ENCODE measurements at places on chromosomes 12 and 14.
A peak's percentile ranks its signal among the peaks of the same experiment; 100 is the strongest.

DNA sequence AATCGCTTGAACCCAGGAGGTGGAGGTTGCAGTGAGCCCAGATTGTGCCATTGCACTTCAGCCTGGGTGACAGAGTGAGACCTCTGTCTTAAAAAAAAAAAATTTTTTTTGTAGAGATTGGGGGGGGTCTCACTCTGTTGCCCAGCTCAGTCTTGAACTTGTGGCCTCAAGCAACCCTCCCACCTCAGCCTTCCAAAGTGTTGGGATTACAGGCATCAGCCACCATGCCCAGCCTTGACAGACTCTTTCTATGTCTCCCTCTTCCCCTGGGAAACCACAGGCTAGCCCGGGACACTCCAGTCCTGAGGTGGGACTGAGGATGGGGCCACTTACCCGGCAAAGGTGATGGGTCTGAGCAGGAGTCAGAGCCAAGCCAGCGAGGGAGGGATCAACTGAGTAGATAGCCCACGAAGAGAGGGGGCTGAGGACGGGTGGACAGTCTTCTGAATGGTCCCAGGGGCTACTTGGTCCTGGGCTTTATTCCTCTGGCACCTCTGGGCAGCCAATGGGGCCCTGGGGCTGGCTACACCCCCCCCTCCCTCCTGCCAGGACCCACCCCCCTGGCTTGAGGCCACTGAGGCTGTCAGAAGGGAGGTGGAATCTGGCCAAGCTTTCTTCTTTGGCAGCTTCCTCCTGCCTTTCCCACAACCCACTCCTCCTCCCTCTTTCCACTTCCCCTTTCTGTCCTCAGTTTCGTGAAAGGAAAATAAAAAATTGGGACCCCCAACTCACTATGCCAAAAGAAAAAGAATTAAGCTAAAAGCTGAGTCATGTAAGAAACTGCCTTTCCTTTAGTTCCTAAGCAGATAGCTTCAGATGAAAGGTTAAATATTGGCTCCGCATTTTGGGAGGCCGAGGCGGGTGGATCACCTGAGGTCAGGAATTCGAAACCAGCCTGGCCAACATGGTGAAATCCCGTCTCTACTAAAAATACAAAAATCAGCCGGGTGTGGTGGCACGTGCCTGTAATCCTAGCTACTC lies at the start of gene SDS:
Gene SDS (minus strand): TSS at position 453 of the 981 bp plus-strand sequence. CDS start 4,179 bp downstream, outside the sequence.
- DNase-seq, result peak; percentile 34

GRCh38 chr12:81597928-81598604 lies 161.1 kb downstream of the PPFIA2 start:
- no peak for DNase-seq

- DNase-seq, result no peak
These were observed 8.5 kb downstream of the VASH1 start for GRCh38 chr14:76769636-76770292.

DNA sequence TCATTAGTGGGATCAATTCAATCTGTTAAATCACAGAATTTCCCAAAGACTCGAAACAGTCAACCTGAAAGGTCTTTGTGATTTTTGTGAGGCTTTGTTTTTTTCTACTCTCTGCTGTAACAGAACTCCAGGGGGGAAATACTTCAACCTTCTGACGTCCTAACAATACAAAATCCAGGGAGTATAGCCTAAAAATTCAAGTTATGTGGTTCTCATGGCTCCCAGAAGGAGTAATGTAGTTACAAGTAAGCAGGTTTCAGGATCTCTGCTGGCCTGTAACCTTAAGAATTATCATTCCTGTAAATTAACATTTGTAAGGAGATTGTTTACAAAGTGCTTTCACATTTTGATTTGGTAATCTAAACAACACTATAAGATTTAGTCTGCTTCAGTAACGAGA lies 39.9 kb downstream of the VEZT start:
- no peak for DNase-seq

DNA sequence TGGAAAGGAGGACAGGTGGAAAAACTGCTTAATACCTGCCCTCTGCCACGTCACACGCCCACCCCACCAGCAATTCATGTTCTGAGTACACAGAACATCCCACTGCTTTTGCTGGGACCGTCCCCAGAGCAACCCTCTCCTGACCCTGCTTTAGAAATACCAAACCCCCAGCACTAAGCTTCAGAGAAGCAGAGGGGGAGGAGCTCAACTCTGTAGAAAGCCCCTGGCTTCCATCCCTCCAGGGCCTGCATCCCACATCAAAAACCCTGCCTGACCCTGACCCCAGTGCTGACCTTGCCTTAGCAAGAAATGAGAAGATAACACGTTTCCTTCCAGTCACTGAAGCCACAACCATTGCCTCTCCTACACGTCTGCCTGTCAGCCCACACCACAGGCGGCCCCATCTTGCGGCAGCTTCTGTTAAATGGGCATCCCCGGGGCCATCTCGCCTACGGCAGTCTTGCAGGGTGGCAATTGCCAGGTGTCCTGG lies 19.7 kb downstream of the VDR start:
- no peak for DNase-seq

GRCh38 chr12:88298761-88299242 lies 156.7 kb downstream of the TMTC3 start:
- DNase-seq, result peak; percentile 51

DNA sequence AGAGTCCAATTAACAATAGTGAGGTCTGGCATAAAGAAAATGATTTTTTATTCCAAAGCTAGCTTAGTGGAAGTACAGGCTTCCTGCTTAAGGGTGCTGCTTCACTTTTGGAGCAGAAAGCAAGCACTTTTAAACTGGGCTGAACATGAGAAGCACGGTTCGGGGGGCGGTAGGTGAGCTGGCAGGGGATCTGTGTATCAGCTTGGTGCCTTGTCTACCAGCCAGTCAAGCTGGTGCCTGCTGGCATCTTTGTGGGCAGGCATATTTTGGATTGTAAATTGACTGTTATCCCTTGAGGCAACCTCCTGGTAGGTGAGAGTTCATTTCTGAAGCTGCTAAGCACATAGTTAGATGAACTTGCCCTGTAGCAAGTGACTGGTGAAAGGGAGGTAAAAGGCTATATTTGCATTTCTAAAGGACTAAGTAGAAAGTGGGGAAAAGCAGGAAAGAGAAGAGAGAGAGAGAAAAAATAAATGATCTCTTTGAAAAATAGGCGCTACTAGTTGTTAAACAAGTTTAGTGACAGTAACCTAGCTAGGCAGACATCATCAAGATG lies 121.1 kb upstream of the SYT10 start:
- no peak for DNase-seq

- DNase-seq, result no peak
These were observed 24.6 kb downstream of the P2RX2 start for GRCh38 chr12:132642846-132643835.

DNA sequence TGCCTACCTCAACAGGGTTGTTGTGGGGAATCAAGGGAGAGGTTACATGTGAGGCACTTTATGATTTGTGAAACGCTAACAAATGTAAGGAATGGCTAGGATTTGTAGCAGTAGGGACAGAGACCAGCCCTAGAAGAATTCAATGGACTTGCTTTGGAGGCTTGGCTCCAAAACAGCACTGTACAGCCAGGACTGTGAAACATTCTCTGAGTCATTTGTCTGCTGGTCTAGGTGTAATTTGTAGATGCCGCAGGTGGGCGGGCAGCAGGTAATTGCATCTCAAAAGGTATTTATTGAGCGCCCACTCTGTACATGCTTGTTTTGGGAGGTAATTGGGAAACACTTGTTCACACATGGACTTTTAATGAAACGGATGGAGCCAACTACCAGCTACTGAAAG lies 11.4 kb downstream of the SLC7A8 start:
- DNase-seq, result no peak

- no peak for DNase-seq
These were observed 41.9 kb upstream of the BDKRB2 start for GRCh38 chr14:96162741-96163140.

GRCh38 chr14:43900173-43900655 lies 606.9 kb downstream of the FSCB start:
- DNase-seq, result no peak

DNA sequence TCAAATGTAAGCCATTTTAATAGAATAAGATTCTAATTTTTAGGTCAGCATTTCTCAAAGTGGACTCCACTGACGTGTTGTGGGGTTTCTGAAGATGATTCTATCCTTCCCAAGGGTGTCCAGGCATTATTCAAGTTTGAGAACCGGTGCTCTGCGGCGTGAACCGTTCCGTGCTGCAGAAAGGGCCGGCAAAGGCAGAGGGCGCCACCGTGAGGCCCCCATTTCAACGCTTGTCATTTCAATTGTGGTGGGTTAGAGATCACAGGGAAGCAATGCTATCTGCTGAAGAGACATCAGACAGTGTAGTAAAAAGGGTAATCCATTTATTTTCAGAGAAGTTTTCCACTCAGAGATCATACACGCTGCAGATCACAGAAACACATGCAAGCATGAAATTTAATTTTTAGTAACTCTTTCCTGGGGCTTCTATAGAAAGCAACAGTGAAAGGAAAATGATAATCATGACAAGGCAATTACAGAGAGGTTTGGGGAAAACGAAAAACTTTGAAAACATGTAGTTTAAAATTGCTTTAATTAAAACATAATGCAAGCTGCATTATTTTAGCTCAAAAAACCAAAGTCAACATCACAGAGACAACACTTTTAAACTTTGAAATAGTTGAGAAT lies 201.7 kb downstream of the EXOC5 start:
- peak; percentile 52 for DNase-seq

- peak; percentile 74 for DNase-seq
These were observed 751 bp downstream of the GDF11 start for GRCh38 chr12:55743406-55744339.

DNA sequence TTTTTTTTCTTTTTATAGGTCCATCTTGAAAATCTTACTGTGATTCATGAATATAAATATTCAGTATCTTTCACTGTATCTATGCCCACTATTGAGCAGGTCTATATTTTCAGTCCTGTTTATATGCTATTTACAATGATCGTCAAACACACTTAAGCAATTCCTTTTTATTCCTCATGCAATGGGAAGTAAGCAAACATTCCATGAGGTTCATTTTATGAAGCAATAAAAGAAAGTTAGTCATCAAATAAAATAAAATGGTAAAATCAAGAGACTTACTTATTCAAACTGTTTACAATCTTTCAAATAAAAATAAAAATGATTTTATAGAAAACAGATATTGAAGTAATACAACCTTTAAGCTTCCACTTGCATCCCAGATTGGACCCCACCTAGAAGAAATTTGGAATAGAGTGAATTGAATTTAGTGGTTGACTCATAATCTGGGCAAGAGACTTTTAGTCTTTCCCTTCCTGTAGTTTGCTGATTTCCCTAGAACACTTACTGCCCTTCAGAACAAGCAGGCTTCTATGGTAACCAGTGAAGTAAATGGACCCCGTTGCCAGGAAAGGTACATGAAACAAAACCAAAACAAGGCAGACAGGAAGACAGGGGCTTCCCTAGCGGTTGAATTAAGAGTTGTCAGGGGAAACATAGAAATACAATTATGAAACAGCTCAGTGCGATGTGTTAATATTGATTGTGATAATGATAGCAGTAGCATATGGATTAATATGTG lies 241.0 kb upstream of the ATP2B1 start:
- peak; percentile 98 for DNase-seq

- no peak for DNase-seq
These were observed 114.5 kb downstream of the DACT1 start for GRCh38 chr14:58752289-58752688.

Data from dermis blood vessel endothelial cell (primary cell).